Activated CD8-positive, alpha-beta memory T cell treated with anti-CD3 and anti-CD28 coated beads for 1 hour (primary cell): ENCODE measurements at places on chromosomes 4 and X.

DNA sequence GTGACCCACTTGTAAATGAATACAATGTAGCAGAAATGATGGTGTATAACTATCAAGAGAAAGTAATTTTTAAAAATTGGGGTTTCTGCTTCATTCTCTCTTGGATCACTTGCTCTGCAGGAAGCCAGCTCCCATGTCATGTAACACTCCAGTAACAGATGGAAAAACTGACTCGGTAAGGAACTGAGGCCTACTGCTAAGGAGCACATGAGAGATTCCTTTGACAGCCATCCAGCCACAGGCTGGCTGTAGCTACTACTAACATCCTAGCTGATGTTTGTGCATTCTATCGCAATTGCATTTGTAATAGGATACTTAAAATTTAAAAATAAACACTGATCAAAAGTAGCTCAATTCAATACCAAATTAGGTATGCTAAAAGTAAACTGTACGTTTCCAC, 102.3 kb upstream of the MAB21L2 start:
- no peak for DNase-seq

DNA sequence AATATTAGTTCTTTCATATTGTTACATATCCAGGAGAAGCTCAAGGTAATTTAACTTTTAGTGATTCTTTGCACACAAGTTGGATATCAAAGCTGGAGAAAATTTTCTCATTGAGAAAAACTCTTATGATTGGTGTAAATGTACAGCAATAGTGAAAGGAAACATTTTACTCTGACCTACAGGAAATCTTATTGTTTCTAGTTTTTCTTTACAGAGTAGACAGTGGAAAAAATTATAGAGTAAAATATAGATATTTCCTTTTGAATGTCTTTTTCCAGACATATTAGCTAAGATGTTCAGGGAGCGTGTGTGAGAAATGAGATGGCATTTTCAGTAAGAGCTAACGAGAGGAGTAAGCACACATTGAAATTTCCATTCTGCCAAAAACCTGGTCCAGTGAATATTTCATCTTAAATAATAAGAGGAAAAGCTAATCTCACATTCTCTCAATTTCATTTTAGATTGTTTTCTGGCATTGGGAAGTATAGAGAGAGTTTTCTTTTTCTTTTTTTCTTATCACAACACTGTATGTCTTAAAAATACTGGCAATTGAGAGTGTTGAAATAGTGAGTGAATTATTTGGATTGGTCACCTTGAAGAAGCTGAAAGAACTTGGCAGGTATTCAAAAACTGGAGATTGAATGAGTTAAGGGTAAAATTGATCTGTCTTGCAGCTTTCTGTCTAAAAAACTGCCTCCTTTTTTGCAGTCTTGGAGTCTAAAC, 15.6 kb upstream of the ATP8A1 start:
- no peak for DNase-seq

- DNase-seq, result no peak
These were observed 114.2 kb downstream of the SMIM20 start for GRCh38 chr4:26028133-26028792.

DNA sequence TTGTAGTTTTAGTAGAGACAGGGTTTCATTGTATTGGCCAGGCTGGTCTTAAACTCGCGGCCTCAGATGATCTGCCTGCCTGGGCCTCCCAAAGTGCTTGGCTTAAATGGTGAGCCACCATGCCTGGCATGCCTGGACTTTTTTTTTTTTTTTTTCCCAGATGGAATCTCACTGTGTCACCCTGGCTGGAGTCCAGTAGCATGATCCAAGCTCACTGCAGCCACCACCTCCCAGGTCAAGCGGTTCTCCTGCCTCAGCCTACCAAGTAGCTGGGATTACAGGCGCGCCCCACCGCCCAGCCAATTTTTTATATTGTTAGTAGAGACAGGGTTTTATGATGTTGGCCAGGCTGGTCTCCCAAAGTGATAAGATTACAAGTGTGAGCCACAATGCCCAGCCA, 8.4 kb downstream of the UBE2K start:
- DNase-seq, result no peak

- no peak for DNase-seq
These were observed 123.8 kb downstream of the ANK2 start for GRCh38 chr4:113173126-113173792.

DNA sequence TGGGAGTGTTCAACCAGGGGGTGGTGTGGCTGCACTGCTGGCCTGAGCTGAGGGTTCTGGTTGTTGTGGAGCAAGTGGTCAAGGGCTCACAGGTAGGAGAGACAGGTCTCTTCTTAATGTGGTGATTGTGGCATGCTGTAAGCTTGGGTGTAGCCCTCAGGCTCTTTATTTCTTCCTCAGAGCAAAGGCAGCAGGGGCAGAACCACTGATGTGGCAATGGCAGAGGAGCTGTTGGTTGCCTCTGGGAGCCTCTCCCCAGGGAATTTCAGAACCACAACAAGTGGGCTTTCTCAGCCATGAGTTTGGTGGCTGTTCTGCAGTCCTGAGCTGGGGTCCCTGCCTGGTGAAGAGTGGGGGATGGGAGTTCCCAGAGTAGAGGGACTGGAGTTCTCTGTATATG, 1017.2 kb downstream of the SH3BGRL start:
- DNase-seq, result no peak

DNA sequence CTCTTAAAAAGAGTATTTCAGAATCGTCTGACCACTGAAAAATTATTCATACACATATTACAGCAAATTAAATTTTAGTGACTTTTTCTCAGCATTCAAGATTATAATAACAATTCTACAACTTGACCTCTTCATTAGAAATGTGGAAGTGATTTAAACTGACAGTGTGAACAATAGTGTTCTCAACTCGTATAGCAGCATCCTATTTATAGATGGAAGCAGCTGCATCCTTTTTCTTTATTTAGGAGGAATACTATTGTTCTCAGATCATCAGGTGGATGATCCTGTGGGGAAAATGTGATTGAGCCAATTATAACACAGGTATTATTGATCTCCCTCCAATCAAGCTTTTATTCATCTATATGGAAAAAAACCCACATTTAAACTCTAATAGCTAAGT, 56.7 kb downstream of the RAPGEF2 start:
- DNase-seq, result no peak

- DNase-seq, result no peak
These were observed 10.1 kb downstream of the RADX start for GRCh38 chrX:106621836-106622235.

- DNase-seq, result no peak
These were observed 2078.4 kb downstream of the PCDH7 start for GRCh38 chr4:32798471-32799159.

DNA sequence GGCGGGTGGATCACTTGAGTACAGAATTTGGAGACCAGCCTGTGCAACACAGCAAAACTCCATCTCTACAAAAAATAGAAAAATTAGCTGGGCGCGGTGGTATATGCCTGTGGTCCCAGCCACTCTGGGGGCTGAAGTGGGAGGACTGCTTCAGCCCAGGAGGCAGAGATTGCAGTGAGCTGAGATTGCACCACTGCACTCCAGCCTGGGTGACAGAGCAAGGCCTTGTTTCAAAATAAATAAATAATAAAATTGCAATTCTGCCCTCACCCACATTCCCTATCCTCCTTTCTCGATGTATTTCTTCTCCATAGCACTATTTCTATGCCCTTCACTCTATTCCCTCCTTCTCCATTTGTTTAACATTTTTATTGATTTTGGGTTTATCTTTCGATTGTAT, 8.7 kb upstream of the SLAIN2 start:
- DNase-seq, result no peak

DNA sequence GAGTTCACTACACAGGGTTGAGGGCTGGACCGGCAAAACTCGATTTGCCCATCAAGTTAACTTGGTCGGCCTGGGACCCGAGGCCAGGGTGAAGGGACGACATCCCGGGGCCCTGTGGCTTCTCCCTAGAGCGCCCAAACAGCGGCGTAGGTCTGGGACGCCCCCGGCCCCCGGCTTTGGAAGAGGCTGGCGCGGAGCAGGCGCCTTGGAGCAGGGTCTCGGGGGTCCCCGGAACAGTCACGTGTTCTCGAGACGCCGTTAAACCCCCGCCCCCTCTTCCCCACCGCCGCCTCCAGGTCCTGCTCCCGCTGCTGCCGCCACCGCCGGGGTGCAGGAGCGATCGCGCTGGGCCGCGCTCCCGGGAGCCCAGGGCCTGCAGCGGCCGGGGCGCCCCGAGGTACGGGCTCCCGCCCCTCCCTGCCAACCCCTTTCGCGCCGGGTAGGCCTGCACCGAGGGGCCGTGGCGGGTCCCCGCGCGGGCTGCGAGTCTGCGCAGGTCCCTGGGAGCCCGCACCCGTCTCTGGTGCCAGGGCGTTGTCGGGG, at the start of gene NPY5R:
Gene NPY5R (plus strand): TSS at position 289 of the 543 bp plus-strand sequence. CDS start 6,382 bp downstream, outside the sequence.
- no peak for DNase-seq
